ENCODE measurements at places on chromosomes 12 and 14.

GRCh38 chr14:94827711-94828447 is 58.0 kb upstream of the GSC start:
- no peak for DNase-seq

DNA sequence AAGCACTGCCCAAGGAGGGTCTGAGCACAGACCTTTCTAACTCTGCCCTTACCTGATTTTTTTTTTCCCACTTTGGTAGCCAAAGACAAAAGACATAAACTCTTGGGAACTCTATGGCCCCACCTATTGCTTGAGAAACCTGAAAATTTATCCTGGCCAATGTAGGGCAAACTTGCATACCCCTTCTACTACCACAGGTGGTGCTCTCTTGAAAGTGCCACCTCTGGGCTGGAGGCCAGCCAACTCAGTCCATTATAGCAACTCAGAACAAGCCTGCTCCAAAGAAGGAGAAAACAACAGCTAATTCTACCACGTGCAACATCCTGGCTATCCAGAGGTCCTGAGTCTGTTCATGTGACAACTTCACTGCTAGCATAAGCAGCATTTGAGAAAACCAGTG is 55.7 kb upstream of the ABCD2 start:
- no peak for DNase-seq

GRCh38 chr14:61452452-61452851 is 131.1 kb downstream of the PRKCH start:
- no peak for DNase-seq

DNA sequence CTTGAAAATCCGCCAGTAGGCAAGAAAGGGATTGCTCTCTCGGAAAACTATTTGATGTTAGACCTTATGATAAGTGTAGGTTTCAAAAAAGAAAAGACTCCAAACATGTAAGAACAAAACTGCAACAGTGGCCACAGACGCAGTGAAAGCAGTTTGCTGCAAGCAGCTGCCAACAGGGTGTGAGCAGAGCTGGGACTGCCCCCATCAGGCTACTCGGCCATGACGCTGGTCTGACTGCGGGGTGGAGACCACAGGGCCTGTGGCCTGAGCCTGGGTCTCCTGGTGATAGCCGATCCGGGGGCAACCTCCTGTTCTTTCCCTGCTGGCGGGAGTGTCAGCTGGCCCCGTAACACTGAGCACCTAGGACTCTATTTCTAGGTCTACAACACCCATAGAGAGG is 63.2 kb downstream of the AMN start:
- no peak for DNase-seq

DNA sequence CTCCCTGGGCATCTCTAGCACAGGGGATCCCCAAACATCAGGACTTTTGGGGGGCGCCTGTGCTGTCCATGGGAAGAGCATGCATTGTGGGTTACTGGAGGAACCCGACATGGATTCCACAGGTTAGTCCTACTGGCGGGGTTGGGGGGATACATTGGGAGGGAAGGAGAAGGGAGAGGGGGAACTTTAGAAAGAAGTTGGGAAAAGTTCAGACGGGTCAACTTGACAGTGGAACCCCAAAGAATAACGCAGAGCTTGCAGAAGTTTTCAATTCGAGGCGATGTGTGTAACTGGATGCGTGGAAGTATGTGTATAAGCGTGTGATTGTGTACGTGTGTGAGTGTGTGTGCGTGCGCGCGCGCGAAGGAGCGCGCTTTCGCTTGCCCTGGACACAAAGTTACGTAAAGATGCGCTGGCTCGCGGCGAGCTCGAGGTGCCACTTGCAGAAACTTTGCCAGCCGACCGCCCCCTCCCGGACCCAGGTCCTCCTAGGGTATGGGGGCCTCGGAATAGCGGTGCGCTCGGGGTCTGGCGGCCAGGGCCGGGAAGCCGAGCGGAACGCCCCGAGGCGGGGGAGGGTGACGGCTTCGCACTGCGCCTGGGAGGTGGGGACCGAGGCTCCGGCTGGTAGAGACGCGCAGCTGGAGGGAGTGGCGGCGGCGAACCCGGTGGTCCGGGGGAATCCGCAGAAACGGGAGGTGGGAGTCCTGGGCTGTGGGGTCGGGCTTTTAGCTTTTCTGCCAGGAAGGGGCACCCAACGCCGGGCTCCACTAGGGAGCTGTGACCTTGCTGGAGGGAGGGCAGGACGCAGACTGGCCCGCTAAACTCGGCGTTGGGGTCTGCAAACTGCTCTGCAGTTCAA is 669 bp downstream of the RFX4 start:
- DNase-seq = no peak

DNA sequence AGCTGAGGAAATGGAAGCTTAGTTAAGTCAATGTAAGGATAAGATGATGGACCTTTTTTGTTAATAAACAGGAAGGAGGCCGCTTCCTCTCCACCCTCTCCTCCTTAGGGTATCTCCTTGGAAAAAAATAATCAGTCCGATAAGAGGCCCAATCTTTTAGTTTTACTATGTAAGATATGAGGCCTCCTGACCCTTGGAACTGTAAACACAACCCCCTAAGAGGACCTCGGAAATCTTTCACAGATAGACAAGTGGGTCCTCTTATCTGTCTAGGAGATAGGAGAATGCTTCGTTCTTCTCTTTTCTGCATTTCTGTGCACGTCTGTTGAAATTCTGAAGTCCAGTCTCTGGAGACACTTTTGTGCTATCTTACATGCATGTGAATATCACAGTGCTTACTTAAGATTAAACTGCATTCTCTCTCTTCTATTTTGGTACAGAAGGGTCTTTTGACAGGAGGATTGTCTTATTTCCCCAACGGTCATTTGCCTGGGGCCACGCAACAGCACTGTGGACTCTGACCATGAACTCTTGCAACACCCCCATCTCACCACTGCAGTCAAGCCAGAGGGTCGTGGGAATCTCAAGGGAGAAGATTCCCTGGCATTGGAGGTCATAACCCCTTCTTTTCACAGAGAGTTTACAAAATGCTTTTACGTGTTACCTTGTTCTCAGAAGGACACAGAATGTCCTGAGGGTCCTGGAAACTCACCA is 313.0 kb upstream of the RTL1 start:
- DNase-seq = no peak

- DNase-seq = no peak
Measured at GRCh38 chr14:103136388-103137271, 13.4 kb downstream of the TNFAIP2 start.

GRCh38 chr12:12016284-12017100 is 54.2 kb upstream of the BCL2L14 start:
- DNase-seq = no peak

DNA sequence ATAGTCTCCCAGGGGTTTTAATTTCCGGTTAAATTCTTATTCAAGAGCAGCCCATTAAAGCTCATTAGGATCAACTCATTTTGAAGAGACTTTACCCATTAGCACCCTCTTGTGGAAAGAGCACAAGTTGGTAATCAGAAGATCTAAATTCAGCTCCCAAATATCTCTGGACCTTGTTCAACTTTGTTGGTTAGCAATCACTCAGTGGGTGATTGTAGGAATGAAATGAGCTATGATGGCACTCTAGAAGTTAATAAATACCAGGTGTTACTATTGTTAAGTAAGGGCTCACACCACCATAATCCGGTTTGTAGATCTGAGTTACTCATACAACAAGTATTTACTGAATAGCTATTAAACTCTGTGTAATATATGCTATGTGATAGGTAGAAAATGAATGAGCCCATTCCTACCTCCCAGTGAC is 42.9 kb downstream of the TRIP11 start:
- no peak for DNase-seq

GRCh38 chr12:80936642-80937390 is 918 bp downstream of the LIN7A start:
- no peak for DNase-seq

GRCh38 chr12:95336387-95337067 is 118.9 kb downstream of the VEZT start:
- no peak for DNase-seq

GRCh38 chr12:129393357-129393937 is 510.4 kb downstream of the TMEM132D start:
- no peak for DNase-seq

DNA sequence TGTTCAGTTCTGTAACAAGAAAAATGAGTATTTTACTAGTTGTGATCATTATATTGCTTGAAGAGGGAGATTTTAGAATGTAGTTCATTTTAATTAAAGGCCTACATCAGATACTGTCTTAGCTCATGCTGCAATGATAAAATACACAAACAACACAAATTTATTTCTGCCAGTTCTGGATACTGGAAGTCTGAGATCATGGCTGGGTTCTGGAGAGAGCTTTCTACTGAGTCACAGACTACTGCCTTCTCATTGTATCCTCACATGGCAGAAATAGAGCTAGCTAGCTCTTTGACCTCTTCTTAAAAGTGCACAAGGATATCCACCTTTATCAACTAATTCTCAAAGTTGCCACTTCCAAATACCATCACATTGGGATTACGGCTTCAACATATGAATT is 53.8 kb downstream of the MIS18BP1 start:
- no peak for DNase-seq

DNA sequence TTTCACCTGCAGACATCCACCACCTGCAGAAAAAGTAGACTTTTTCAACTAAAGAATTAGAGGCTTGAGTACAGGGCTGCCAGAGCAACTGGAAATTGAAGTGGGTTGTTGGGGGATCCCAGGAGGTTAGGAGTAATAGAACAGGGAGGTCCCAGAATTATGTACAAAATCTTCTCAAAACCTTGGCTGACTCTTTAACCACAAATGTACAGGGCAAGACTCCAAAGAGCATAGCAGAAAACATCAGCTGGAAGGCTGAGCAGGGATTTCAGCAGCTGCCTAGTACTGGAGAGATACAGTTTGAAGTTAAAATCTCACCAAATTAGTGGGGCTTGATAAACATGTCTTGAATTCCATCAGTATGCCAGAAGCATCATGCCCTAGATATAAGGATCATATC is 191.6 kb downstream of the CRADD start:
- no peak for DNase-seq

DNA sequence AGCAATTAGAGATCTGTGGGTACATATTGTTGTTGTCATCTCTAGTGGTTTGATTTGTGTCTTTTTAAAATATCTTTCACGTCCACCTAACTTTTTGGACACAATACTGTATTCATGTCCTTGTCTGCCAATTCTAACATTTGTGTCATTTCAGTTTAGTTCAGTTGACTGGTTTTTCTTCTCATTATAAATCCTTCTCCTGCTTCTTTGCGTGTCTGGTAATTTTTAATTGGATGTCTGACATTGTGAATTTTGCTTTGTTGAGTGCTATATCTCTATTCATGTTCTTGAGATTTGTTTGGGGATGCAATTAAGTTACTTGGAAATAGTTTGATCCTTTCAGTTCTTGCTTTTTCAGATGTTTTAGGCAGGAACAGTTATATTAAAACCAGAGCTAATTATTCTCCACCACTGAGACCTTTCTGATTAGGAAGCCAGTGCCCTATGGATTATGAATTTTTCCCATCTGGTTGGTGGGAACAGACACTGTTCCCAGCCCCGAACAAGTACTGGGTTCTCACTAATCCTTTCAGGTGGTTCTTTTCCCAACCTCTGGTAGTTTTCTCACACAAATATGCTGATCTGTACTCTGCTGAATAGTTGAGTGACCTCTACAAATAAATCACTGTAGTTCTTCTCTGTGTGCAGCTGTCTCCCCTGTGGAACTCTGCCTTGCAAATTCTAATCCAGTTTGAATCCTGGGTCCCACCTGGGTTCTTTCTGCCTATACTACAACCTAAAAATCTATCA is 91.1 kb upstream of the DYNC1H1 start:
- no peak for DNase-seq

- no peak for DNase-seq
Measured at GRCh38 chr14:89473989-89474388, 57.0 kb upstream of the FOXN3 start.

DNA sequence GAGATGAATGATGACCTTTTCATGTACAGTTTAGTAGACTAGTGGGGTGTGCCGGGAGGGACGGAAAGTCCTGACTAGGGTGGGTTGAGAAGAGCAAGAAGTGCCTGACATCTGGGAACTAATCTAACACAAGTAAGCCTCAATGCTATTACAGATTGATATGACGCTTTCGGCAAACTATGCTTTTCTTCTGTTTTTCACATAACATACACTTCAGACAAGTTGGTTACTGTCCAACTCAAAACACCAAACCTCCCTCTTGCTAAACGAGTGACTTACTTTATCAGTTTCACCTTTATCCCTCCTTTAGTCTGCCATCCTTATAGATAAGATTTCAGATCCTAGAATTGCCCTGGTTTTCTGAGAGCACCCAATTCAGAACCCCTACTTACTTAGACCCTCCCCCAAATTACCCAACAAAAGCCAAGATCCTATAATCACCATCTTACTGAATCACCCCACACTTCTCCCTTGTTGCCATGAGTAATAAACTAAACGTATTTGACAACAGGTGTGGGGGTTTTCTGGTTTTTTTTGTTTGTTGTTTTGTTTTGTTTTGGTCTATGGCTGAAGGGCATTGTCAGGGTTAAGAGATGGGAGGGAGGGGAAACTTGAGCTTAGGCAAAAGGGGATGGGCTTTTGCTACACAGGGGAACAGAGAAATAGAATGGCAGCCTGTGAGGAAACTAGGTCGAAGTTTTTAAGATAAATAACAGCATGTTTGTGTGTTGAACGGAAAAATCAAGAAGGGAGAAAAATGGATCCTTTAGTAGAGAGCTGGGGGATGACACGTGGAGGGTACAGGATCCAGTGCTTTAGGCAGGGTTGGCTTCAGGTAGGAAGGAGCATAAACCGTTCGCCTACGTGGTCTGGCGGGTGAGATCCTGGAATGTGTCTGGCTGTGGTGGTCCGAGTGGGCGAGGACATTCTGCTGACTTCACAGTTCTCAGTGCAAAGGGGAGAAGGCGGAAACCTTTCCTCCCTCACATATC is 6.1 kb upstream of the PSMA3 start:
- DNase-seq = no peak

GRCh38 chr14:20469890-20470602 is 840 bp downstream of the PNP start:
- no peak for DNase-seq

- no peak for DNase-seq
Measured at GRCh38 chr12:124296916-124297351, 2.0 kb downstream of the RFLNA start.

- no peak for DNase-seq
Measured at GRCh38 chr14:105072381-105072861, 7.2 kb upstream of the GPR132 start.

DNA sequence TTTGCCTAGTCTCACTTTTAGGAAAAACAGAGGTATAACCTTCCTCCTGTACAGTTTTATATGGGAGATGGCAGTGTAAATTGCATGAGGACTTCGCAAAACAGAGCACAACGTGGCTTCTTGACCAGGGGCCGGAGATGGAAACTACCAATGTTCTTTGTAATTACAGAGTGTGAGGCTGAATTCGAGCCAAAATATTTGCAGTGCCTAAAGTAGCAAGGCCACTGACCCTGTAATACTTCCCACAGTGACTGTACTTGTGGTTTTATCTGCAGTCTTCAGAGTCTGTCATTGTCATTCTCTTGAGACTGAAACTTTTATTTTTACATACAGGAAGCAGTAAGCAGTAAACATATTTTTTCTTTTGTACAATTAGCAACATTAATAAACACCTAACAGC is 98.9 kb downstream of the RERG start:
- no peak for DNase-seq

Measured in stimulated activated CD8-positive, alpha-beta memory T cell treated with anti-CD3 and anti-CD28 coated beads, Interleukin-2, amount 100 ng/mL, for 48 hours (primary cell).